Astrocyte of the cerebellum (primary cell): ENCODE measurements at places on chromosomes 12 and 14.

DNA sequence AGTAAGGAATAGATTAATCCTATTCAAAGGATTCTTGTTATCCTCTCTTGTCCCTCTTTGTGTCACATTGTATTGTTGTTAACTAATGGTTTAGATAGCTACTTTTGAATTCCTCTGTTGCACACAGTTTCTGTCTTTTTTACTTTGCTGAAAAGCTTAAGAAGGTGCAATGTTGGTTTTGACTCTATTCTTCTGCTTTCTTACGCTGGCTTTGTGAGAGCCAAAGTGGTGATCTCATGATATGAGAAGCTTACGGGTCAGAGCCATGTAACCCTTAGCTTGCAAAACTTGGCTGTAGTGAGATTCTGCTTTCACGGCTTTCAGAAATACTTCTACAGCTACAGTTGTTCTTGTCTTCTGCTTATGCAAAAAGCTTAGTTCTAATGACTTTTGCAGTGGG, 239.7 kb downstream of the TRHDE start:
- DNase-seq, result peak; percentile 77

DNA sequence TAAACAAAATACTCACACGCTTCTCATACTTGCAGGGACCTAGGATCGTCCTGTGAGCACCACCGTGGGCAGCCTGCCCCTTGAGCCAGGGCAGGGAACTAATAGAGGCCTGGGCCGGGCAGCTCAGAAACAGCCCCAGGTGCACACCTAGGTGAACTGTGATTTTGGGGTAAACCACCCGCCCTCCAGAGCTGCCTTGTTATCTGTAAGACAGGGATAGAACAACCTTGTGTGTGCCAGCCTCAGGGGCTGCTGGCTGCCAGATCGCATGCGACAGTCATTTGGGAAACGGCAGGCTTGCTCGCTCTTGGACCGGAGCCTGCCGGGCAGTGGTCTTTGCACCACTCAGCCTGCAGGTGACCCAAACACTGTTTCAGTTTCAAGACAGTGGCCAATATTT, 86.8 kb downstream of the ADGRD1 start:
- no peak for DNase-seq

DNA sequence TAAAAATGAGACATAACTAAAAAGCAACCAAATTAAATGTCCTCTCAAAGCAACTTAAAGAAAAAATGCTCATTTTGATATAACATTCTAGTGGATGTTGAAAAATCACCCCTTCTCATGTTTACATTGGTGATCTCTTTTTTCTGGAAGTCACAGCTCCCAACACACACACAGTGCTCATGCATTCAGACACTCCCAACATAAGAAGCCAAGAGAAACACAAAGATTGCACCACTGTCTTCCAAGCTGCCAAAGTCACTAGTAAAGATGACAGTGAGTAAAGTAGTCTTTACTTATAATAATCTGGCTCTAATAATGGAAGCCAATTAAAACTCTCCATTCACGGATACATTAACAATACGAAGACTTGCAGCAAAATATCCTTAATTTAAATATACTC, 218.4 kb downstream of the NTF3 start:
- DNase-seq, result no peak

DNA sequence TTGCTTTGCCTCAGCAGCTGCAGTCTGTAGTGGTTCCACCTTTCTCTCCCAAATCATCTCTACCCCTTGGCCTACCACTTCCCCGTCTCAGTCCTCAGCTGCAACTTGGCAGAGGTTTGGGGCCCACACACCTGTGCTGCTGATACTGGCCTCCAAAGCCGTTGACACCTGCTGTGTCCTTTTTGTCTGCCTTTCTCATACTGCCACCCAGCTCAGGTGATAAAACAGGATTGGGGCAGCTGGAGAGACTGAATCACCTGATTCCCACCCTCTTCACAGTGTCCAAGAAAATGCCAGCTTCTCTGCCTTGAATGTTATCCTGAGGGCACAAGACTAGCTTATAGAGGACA, 103.7 kb downstream of the ETV6 start:
- no peak for DNase-seq

DNA sequence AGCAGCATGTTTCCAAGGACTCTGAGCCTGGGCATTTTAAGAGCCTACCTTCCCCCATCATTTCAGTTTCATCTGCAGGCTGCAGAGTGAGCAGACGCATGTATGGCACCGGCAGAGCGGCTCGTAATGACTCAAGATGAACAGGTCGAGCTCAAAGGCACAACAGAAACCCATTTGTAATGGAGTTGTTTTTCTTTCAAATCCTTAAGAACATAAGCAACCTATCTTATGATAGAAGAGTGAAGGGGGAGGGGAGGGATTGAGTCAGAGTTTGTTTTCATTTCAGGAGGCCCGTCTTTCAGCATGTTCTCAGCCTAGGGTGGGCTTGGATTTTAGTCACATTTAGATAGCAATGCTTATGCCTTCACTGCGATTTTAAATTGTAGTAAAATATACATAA, 54.9 kb upstream of the CISTR start:
- no peak for DNase-seq

DNA sequence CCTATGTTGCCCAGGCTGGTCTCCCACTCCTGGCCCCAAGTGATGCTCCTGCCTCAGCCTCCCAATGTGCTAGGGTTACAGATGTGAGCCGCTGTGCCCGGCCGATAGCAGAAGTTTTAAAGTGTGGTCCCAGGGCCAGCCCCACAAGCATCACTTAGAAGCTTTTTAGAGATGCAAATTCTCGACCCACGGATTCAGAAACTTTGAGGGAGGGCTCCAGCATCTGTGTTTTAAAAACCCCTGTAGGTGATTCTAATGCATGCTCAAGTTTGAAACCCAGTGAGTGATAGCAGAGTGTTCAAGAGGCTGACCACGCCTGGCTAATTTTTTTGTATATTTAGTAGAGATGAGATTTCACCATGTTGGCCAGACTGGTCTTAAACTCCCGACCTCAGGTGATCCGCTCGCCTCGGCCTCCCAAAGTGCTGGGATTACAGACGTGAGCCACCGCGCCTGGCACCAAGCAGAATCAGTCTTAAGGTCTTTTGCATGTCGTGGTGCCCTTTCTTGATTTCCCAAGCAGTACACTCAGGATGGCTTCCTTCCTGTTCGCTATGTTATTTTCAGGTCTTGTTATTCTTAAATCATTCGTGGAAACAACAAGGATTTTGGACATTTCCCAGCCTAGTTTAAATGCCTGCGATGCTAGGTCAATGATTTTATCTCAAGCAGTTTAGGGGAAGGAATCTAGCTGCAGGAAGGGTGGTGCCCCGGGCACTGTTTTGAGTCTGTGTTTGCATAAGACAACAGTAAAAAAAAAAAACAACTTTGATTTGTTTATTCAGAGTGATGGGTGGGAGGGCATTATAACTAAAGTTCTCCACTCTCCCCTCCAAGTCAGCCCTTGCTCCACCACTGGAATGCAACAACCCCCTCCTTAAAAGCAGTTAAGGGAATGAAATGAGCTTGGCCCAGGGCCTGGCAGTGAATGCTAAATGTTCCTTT, 9.2 kb upstream of the RILPL2 start:
- DNase-seq, result no peak

GRCh38 chr12:24913130-24913529, 35.8 kb downstream of the BCAT1 start:
- no peak for DNase-seq

DNA sequence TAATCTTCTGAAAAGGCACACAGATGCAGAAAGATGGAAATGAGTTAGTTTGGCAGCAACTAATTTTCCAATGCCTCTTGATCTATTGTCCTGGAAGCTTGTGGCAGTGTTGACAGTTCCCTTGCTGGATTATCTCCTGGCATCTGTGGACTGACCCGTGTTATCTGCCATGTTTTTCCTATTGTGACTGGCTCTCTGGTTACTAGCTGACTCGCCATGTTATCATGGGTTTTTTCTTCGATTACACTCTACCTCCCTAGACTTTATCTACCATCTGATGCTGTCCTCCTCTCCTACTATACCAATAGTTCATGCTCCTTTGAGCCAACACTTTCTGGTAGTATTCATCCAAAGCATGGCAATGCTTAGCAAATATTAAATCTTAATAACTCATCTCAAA, 63.3 kb upstream of the FLRT2 start:
- DNase-seq, result no peak

DNA sequence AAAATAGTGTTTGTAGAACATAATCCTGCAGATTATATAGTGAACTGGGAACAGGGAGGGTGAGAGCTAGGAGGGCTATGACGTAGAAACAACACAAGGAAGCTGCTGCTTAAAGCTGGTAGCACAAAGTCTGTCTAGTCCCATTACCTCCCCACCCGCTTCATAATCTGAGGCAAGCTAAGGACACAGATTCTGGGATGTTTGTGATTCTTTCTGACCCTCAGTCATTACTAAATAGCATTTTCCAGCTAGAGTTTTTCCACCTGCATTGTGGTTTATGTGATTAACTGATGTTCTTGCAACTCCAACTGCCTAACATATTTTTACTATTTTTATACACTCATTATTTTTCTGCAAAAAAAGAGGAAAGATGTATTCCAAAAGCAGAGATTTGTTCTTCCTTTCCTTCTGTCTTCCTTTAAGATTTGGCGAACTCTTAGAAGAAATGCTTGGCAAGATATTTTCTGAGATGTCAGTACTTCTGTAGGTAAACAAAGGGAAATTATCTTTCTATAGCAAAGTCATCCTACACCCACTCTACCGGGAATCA, 293.2 kb upstream of the FAR2 start:
- no peak for DNase-seq

DNA sequence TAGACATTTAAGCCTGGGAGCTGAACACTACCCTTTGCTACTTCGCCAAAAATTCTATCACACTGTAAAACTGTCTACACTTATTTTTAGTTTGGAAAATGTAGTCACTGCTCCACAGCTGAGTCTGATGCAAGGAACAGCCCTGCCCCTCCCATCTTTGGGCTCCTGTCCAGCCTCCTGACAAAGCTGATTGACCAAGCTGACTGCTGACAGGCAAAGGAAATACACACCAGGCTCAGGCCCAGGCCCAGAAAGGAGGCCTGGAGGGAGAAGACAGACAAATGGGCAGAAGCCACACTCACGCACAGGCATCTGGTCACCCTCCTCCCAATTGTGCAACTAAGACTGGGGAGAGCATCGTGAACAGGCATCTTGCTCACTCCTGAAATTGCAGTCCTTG, 55.3 kb downstream of the ISCA2 start:
- no peak for DNase-seq
